Calu3 (cell line): ENCODE measurements at places on chromosomes 16 and 17.

DNA sequence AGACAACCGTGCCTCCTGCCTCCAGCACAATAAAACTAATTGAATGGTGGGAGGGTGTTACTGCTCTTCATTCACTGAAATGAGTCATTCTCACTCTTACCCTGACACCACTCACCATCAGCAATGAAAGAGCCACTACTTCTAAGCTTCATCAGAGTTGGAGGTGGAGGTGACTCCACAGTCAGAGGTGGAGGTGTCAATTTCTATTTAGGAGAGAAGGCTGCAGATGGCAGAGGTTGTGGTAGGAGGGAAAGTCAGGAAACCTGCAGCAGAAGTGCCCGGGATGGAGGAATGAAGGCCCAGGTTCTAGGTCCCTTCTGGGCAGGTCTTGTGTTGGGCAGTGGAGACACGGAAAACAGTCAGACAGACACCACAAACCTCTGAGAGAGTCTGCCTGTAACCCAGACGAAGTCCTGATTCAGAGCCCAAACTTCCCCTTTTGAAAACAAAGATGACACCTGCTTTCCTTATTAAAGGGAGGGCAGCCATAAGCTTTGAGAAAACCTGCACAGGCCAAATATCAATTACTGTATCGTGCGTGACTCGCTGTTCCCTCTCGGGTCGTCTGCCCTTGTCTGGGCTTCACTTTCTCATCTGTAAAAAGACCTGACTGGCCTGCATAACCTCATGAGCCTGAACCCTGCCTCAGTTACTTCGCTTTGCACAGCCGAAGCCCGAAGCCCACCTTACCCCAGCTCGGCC lies 668 bp downstream of the ATPAF2 start:
- DNase-seq = no peak

DNA sequence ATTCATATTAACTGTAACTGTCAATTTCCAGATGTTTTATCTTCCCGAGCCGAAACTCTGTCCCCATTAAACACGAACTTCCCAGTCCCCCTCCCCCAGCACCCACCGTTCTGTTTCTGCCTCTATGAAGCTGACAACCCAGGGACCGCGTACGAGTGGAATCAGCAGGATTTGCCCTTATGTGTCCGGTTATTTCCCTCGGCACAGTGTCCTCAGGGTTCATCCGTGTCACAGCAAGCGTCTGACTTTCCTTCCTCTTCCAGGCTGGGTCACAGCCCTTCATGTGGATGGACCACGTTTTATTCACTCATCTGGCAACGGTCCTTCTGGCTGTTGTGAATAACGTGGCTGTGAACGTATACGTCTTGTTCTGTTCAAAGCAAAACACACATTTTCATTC lies 31.3 kb downstream of the METRNL start:
- DNase-seq = no peak

GRCh38 chr16:65226077-65226476 lies 104.2 kb upstream of the CDH11 start:
- DNase-seq = no peak

- DNase-seq = no peak
Observed at GRCh38 chr16:71409011-71409775, 32.7 kb downstream of the TLE7 start.

DNA sequence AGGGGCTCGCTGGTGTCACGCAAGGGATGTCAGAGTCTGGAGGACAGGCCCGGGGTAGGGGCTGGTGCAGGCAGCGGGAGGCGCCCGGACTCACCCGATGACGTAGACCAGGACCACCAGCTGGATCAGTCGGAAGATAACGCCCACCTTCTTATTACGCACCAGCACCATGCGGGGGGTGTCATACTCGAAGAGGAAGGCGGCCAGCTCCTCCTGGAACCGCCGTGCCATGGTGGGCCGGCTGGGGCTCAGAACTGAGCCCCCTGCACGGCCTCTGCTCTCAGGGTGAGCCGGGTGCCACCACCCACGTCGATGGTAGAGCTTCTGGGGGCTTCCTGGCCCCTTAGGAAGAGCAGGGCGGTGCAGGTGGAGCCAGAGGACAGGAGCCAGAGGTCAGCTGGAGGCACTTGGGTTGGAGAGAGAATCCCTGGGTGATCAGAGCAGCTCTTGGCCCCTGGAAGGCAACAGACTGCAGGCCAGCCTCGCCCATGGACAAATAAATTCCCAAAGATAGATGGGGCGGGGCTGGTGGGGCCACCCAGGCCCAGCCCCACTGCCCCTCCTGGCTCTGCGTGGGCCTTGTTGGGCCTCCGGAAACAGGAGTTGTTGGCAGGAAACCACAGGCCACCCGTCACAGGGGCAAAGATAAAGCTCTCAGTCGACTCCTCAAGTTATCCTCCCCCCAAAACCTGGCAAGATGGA lies at the start of gene P2RX1:
P2RX1 (minus strand) TSS at position 471 of the 702 bp plus-strand sequence; CDS start at position 231, 240 bp downstream.
- no peak for DNase-seq

DNA sequence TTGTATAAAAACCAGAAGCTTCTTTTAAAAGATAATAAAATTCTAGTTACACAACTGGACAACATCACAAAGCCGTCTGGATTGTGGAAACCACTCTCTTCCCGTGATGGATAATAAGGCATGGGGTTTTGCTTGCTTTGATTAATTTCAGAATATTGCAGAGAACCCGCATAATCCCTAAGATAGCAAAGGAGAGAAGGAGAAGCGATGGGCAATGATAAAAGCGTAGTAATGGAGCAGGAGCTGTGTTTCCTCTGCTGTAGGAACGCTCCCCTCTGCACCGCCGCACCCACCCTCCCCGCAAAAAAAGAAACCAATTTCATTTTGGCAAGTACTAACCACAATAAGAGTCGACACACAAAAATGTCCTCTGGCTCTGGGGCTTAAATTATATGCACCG lies 340.9 kb upstream of the PSMD7 start:
- DNase-seq = no peak

DNA sequence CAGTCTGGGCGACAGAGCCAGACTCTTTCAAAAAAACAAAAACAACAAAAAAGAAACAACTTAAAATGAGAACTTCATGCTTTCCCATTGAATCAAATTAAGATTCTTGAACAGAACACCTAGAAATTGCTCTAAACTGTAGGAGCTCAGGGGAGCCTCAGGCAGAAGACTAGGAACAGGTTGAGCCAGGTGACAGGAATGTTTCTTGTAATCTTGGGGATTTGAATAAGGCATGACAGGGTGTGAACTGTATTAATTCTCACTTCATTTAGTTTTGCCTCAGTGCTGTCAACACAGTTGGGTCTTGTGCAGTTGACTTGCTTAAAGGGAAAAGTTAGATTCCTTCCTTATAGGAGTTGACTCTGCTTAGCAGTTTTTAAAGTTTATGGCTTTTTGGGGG lies 27.8 kb downstream of the SOCS7 start:
- DNase-seq = no peak

- DNase-seq = no peak
Observed at GRCh38 chr16:78773291-78773702, 673.8 kb downstream of the WWOX start.

- no peak for DNase-seq
Observed at GRCh38 chr17:45222014-45222288, 266 bp downstream of the FMNL1 start.

- DNase-seq = no peak
Observed at GRCh38 chr16:82157836-82158235, 12.2 kb downstream of the MPHOSPH6 start.

- DNase-seq = no peak
Observed at GRCh38 chr17:44996304-44996703, 28.2 kb upstream of the C1QL1 start.

DNA sequence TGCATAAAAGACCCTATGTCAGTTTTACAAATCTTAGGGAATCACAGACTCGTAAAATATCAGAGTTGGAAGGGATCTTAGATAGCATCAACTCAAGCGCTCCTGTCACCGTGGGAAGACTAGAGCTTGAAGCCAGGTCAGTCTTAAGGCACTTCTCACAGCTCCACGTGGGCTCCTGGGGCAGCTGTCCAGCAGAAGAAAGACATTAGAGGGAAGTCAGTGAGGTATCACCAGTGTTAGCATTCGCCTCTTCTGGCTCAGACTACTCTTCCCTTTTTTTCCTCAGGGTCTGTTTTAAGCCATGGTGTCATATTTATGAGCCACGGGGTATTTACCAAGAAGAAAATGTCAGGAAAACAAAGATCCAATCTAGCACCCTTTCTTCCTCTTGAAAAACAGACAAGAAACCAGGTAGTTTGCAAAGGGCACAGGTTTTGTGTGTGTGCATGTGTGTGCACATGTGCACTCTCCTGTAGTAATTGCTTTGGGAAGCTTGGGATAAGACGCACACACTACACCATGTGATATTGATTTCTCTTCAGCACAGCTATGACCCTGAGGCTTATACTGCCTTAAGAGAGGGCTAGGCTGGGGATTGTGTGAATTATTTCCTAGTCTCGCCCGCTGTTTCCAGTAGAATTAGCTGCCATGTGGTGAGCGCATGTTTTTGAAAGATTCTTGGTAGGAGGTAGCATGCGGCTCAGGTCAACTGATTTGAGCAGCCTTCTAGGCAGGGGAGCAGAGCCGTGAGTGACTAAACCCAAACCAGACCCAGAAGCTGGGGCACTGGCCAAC lies 61.0 kb upstream of the ELAC2 start:
- DNase-seq = no peak

DNA sequence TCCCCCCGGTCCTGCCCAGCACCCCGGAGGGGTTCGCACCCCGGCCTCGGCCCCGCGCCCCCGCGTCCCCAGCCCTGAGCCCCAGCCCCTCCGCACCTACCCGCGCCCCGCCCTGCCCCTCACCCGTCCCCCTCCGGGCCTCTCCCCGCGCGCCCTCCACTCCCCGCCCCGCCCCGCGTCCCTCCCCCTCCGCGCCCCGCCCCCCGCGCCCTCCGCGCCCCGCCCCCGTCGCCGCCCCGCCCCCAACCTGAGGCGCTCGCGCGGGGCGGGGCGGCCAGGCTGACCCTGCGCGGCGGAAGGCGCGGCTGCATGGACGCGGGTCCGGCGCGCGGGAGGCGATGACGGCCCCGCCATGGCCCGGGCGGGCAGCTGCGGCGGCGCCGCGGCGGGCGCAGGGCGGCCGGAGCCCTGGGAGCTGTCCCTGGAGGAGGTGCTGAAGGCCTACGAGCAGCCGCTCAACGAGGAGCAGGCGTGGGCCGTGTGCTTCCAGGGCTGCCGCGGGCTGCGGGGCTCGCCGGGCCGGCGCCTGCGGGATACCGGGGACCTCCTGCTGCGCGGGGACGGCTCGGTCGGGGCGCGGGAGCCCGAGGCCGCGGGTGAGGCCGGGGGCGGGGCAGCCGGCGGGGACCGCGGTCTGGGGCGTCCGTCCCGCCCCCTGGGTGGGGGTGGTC lies at the start of gene SPIRE2:
SPIRE2 (plus strand) TSS at position 277 of the 671 bp plus-strand sequence; CDS start at position 353, 76 bp downstream.
- peak; percentile 82 for DNase-seq

- DNase-seq = no peak
Observed at GRCh38 chr17:39073916-39074315, 77.5 kb downstream of the PLXDC1 start.

GRCh38 chr17:1190751-1191331 lies 11.1 kb upstream of the ABR start:
- no peak for DNase-seq
